ENCODE measurements at places on chromosomes 3 and 15. TPM values are rescaled to one million over a fixed set of nuclear protein-coding genes. Genes with fewer than 3 reads are reported as not detected.
A peak's percentile ranks its signal among the peaks of the same experiment; 100 is the strongest.

- peak; percentile 22 for DNase-seq
These were observed 436.1 kb downstream of the CHL1 start for GRCh38 chr3:632571-633170.

The TGM4 gene
- total RNA-seq: not detected

- no peak for DNase-seq
These were observed 55.4 kb upstream of the POLG start for GRCh38 chr15:89389841-89390603.

The NUP210 gene
- total RNA-seq: under 0.01 TPM

DNA sequence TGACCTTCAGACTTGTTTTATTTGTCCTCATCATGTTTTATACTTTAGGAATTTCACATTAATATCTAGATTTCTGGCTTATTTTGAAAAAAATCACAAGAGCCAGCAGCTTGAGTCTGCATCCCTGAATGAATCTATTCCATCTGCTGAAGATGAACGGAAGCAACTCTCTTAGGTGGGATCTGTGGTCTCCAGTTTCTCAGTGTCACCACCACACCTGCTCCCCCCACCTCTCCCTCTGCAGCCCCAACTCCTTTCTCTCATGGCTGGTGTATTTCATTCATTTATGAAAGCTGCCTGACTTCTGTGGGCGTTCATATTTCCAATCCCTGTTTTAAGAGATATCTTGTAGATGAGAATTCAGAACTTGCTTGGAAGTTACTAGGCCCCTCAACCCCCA lies 102.1 kb upstream of the AGBL1 start:
- no peak for DNase-seq

- DNase-seq: peak; percentile 35
These were observed 464.9 kb downstream of the MFSD1 start for GRCh38 chr3:159266779-159267178.

GRCh38 chr3:153889905-153890334 lies 231.3 kb upstream of the ARHGEF26 start:
- DNase-seq: no peak

The CCDC9B gene
- total RNA-seq: 16.9 TPM

The DNAJA4 gene
- 2.7 TPM for total RNA-seq

The ECE2 gene
- total RNA-seq: not detected

DNA sequence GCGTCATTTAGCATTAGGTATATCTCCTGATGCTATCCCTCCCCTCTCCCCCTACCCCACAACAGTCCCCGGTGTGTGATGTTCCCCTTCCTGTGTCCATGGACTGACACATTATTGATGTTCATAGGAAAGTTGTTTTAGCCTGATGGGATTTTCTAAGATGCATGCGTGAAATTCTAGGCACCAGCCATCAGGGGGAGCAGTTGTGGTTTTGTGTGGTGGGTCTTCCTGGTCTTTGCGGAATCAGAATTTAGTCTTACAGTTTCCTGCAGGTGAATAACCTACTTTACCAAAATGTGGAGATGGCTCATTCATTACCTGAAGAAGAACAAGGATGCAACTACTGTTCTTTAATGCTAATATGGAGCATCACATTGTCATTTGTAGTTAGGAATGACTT lies 455.0 kb upstream of the THBS1 start:
- DNase-seq: peak; percentile 57

GRCh38 chr3:181839039-181839915 lies 127.6 kb downstream of the SOX2 start:
- no peak for DNase-seq

DNA sequence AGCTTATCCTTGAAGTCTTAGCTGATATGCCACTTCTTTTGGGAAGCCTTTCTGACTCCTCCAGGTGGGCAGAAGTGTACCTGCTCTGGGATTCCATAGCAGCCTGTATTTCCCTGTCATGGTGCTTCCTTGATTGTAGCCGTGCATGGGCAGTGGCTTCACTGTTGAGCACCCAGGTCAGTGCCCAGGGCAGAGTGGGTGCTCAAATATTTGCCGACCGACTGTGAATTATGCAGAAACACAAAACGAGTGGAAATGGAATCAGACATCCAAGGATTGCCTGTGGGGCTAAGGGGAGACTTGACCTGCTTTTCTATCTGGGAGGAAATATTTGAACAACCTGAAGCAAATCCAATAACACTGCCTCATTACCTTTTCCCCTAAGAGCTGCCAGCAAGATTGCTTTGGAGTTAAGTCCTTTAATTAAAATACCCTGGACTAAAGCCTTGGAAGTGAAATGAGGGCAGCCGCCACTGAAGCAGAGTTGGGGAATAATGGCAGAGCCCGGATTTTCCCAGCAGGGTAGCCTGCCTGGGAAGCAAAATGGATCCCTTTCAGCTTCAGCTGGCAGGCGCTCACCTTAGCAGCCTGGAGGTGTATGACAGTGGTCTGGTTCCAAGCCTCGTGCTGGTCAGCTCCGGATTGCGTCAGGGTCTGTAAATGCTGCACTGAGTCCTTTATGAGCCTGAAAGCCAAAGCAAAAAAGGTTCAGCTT lies 14.9 kb downstream of the ACOX2 start:
- no peak for DNase-seq

- peak; percentile 32 for DNase-seq
These were observed 53.7 kb upstream of the ZNF280D start for GRCh38 chr15:56786966-56787365.

DNA sequence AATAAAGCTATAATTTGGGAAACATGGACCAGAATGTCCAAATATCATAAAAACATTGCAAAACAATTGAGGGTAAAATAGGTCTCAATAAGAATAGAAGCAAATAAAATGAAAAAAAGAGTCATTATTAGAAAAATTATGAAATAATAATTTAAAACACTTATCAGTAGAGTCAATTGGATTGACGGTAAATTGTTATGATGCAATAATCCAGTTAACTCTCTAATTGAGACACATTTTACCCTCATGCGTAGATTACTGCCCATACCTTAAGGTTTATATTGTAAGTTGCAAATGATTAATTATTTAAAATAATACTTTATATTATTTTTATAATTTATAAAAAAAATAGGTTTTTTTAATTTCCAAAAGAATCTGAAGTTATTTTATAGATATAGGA lies 73.4 kb upstream of the POU1F1 start:
- DNase-seq: no peak

The SOX14 gene
- total RNA-seq: not detected

DNA sequence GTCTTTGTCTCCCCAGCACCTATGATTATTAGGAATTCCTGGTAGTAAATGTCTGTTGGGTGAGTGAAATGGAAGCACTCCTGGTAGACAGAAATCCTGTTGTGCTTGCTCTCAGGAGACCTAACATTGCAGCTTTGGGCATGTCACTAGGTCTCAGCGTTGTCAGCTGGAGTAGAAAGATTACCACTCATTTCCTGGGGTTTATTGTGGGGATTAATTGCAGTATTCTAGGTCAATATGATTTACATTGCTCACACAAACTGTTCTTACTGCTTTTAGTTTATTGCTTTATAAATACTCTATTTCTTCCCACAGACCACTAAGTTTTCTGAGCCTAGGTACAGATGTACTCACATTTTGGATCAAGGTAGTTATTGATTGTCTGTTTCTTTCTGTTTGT lies 5.1 kb downstream of the TSEN2 start:
- DNase-seq: no peak

DNA sequence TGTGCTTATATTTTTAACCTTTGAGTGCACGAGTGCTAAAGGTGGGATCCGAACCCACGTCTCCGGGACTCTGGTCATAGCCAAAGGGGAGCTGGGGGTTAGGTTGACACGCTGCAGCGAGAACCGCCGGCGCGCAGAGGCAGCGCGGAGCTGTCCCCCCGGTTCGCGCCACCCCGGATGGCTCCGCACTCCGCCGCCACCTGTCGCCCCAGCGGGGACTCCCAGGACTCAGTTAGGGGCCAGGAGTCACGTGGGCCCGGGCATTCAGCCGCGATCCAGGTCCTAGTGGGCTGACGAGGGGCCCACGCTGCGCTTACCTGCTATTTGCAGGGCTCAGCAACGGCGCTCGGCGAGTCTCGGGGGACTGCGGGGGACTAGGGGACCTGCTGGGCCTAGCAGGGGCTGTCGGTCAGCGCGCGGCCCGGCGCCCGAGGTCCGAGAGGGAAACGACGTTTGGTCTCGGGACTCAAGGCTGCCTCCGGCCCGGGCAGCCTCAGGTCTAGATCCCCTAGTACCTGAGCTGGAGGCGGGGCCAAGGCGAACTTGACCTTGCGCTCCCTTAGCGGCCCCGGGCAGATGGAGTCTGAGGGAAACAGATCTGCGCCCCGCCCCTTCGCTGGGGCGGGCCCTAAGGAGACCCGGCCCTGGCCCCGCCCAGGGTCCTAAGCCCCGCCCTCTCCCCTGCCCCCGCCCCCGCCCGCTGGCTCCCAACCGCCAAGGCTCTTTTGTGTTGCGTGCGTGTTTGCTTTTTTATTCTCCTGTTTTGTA lies at the start of gene NMNAT3:
NMNAT3 (minus strand) TSS at position 585 of the 768 bp plus-strand sequence. CDS start 50,248 bp downstream, outside the sequence.
- DNase-seq: peak; percentile 62

DNA sequence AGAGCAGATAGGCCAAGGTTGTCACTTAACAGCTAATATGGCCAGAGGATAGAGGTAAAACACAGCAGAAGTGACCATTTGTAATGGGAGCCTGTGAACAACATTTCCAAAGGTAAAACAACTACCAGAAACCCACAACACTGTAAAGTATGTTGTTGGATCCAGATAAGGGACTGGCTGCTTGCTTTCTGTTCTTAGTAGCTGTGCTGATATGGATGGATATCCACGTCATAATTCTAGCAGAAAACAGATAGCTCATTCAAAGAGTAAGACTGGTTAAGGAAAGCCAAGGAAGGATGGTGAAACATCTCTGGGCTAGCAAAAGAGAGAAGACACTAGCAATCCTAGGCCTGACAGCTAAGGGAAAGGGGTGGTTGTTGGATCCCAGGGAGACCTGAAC lies 36.9 kb upstream of the SPRED1 start:
- DNase-seq: no peak

The BFSP2 gene
- not detected for total RNA-seq

GRCh38 chr3:173930251-173930650 lies 532.7 kb downstream of the NLGN1 start:
- DNase-seq: no peak

DNA sequence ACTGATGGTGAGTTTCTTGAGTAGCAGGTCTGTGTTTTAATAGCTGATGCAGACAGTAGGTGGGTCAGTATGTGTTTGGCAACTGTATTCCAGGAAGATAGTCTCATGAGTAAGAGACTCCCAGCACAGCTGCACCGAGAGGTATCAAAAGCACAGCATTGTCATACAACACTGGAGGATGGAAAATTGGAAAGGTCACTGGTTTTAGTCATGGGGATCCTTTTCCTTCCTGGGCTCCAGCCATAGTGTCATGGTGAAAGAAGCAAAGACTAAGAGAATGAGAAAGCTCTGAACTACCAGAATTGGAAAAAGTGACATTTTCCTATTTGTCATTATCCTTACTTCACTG lies 61.5 kb downstream of the P3H2 start:
- DNase-seq: peak; percentile 81

The SAMMSON gene
- not detected for total RNA-seq

DNA sequence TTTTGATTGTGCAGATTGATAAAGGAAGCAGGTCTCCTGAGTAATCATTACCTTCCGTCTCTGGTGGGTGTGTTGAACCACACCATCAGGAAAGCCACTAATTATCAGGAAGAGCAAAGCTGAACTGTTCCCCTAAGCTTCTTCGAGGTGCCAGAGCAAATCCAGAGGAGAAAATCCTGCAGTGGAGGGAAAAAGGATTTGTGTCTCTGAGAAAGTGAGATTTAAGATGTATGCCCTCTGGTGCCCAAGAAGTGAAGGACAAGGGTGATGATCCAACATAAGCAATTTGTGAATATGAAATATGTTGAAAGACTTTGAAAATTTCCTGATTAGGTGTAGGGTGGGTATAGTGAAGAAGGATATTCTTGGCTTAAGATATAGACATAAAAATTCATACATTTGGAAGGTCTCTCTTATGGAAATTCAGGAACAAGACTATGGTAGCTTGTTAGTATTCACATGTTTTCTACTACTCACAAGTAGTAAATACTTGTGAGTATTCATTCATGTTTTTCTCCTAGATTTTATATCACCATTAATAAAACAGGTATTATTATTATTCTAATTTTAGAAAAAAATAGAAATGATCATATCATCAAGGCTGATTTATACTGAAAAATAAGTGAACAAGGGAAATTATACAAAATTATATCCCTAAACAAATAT lies 34.8 kb downstream of the COMMD2 start:
- peak; percentile 80 for DNase-seq

DNA sequence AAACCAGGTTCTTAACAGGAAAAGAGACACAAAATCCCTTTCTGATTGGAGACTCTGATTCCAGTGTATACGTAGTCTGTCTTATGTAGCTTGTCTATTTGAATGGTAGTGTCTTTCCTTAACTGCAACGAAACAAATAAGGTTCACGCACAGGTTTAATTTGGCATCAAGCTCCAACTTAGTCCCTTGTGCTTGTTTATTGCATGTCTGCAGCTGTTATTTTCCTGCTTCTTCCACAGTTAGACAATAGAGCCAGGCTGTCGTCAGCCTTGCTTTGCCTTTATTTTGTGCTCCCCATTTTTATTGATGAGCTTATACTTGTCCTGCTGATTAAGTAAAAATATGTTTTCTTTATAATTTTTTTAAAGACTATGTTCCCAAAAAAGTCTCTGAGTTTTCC lies 152.7 kb upstream of the CDIN1 start:
- no peak for DNase-seq

DNA sequence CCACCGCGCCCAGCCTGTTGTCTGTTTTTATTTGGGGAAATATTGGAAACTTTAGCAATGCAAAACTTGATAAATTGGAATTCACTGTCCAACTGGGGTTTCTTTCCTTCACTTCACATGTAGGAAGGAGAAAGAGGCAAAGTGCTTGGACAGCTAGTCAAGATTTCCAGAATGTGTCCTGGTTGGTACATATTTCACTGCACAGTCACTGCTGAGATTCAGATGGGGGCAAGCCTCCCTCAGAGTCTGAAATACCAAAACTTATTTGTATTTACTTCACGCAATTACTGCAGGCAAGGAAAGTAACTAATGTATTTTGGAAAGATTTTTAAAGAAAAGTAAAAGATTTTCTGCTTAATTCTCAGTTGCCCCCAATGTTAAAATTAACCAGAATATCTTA lies 21.0 kb downstream of the LRRC31 start:
- peak; percentile 33 for DNase-seq

DNA sequence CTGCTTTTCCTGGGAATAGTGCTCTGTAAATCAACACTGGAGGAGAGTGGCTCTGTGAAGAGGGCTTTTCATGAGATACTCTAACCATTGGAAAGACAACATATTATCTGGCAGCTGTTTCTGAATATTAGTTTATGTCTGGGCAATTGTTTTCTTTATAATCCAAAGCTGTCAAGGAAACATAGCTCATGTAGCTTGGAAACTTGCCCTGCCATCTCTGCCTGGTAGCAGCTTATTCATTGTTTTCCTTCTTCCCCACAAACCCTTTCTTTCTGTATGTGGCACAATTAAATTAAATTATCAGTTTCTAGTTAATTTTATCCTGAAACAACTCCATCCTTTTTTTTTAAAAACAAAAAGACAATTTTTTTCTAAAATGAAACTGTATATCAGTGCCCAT lies 160.0 kb downstream of the EDEM1 start:
- DNase-seq: no peak

- peak; percentile 93 for DNase-seq
These were observed 6.3 kb downstream of the CAV3 start for GRCh38 chr3:8739757-8740504.
